PC-3 (cell line): ENCODE measurements at places on chromosomes 4 and X. TPM values are rescaled to one million over a fixed set of nuclear protein-coding genes. Genes with fewer than 3 reads are reported as not detected.

The AVPR2 gene
- total RNA-seq = not detected in 2 replicates

The CASP6 gene
- 33.7 and 36.7 TPM in 2 replicates for total RNA-seq

The IL2RG gene
- not detected in 2 replicates for total RNA-seq

The REPS2 gene
- 2.6 and 6.3 TPM in 2 replicates for total RNA-seq
